ENCODE measurements at places on chromosomes 1 and 21. TPM values are rescaled to one million over a fixed set of nuclear protein-coding genes. Genes with fewer than 3 reads are reported as not detected.
A peak's percentile ranks its signal among the peaks of the same experiment; 100 is the strongest.

The LRRC38 gene
- total RNA-seq: not detected

The OR14C36 gene
- total RNA-seq: not detected

The AMY1B gene
- 6.8 TPM for total RNA-seq

The IL23R gene
- 0.79 TPM for total RNA-seq

The CRNN gene
- total RNA-seq: not detected

DNA sequence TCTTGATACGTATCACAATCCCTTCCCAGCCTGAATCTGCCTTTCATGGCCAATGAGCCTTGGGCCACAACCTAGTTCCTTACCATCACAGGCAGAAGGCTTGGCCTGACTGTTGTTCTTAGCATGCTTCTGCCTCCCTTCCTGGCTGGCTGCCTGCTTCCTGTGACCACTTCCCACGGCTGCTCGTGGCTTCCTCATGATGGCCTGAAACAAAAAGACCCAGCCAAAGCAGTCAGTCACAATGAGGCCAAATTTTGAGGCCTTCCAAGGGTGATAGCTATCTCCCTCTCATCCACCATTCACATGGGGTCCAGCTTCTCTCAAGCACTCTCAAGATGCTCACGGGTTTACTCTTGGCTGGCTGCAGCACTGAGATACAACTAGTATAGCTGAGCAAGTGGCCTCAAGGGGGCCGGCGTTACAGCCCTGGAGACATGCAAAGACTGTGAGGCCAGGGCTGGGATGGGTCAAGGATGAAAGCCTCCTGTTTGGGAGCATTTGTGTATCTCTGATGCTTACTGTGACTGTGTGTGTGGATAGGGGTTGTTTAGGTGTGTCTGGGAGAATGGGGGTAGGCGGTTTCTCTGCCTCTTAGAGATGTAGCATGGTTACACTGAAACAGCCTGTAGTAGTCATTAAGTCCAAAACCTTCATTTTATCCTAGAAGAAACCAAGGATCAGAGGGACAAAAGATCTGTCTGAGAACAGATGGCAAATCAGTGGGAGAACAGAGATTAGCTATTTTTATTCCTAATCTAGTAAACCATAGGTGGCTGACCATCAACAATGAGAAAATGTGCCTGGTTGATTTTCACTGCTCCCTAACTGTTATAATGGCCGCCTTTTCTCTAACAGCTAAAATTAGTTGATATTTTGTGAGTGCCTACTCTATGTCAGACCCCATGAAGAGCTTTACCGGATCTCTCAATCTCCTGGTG lies 5.4 kb upstream of the TOE1 start:
- H3K27me3 ChIP-seq: no peaks in the 10 kb centered on the region
- H3K27ac ChIP-seq: no peak overlapping the region
- H3K36me3 ChIP-seq: peaks cover 35% of the 10 kb centered on the region
- DNase-seq: no peak
- H3K4me1 ChIP-seq: peaks cover 7% of the 10 kb centered on the region
- no peak overlapping the region for H3K4me3 ChIP-seq

DNA sequence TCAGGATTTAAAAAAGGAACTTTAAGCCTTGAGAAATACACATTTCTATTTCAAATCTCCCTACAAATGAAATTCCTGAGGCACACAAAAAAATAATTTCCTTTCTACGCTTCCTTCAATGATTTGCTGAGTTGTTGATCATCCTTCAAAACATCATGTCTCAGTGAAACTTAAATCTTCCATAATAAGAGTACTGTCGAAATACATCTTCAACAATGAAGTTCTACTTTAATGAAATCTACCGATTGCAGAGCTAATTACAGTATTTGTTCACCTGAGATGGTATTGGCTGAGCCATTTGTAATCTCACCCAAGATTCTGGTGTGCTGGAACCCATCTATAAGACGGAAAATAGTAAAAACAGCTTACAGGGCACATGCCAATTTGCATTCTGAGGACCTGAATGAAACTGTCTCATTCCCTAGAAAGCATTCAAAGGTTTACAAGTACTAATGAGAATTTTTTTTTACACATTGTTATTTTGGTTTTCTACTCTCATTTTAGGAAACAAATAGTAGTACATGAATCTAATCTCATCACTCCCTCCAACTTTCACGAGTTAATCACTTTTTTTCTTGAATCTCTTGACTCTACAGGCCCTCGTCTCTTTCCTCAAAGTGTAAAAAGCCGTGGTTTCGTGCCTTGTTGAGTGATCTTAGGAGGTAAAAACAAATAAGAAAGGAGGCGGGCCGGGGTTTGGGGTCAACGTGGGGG lies 1.1 kb downstream of the CHML start:
- H3K4me1 ChIP-seq: peaks cover 12% of the 10 kb centered on the region
- no peak for DNase-seq
- H3K27me3 ChIP-seq: no peaks in the 10 kb centered on the region
- H3K4me3 ChIP-seq: peak overlapping the region; percentile 77
- H3K27ac ChIP-seq: peak overlapping the region; percentile 87
- H3K36me3 ChIP-seq: no peaks in the 10 kb centered on the region

- H3K27me3 ChIP-seq: no peaks in the 10 kb centered on the region
- no peak for DNase-seq
- H3K36me3 ChIP-seq: peaks cover 43% of the 10 kb centered on the region
- H3K4me3 ChIP-seq: no peak overlapping the region
- no peak overlapping the region for H3K27ac ChIP-seq
- H3K4me1 ChIP-seq: no peaks in the 10 kb centered on the region
Observed at GRCh38 chr1:39003794-39004193, 12.7 kb downstream of the AKIRIN1 start.

GRCh38 chr1:85344256-85344694 lies 67.8 kb upstream of the BCL10 start:
- H3K27ac ChIP-seq: no peak overlapping the region
- H3K36me3 ChIP-seq: no peaks in the 10 kb centered on the region
- H3K27me3 ChIP-seq: no peaks in the 10 kb centered on the region
- no peak for DNase-seq
- no peak overlapping the region for H3K4me3 ChIP-seq
- H3K4me1 ChIP-seq: no peaks in the 10 kb centered on the region

- peak; percentile 26 for DNase-seq
- no peaks in the 10 kb centered on the region for H3K4me1 ChIP-seq
- H3K27ac ChIP-seq: no peak overlapping the region
- no peak overlapping the region for H3K4me3 ChIP-seq
Observed at GRCh38 chr1:181366910-181367309, 116.4 kb upstream of the CACNA1E start.

- DNase-seq: peak; percentile 79
- no peaks in the 10 kb centered on the region for H3K36me3 ChIP-seq
- no peaks in the 10 kb centered on the region for H3K27me3 ChIP-seq
- no peak overlapping the region for H3K4me3 ChIP-seq
Observed at GRCh38 chr1:228989992-228990827, 254.9 kb downstream of the RHOU start.

GRCh38 chr1:248841702-248842395 lies 3.8 kb downstream of the ZNF672 start:
- peaks cover 23% of the 10 kb centered on the region for H3K36me3 ChIP-seq
- no peak for DNase-seq
- H3K27ac ChIP-seq: peak overlapping the region; percentile 52
- peaks cover 48% of the 10 kb centered on the region for H3K4me1 ChIP-seq

DNA sequence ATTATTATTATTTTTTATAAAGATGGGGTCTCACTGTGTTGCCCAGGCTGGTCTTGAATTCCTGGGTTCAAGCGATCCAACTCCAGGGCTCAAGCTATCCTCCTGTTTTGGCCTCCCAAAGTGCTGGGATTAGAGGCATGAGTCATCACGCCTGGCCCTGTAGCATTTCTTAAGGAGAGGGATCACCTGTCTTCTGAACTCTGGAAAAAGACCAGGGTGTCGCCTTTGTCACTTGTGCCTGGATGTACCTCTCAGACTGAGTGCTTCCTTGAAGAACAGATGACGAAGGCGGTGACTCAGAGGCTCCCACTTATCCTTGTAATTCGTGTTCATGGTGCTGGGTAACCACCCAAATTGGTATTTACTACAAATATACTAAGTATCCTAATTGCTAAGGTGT lies 2.4 kb upstream of the CGN start:
- H3K27me3 ChIP-seq: no peaks in the 10 kb centered on the region
- peak; percentile 90 for DNase-seq
- no peak overlapping the region for H3K4me3 ChIP-seq
- no peaks in the 10 kb centered on the region for H3K36me3 ChIP-seq

- H3K36me3 ChIP-seq: peaks cover 12% of the 10 kb centered on the region
- H3K27ac ChIP-seq: no peak overlapping the region
- no peaks in the 10 kb centered on the region for H3K27me3 ChIP-seq
- DNase-seq: no peak
- H3K4me3 ChIP-seq: no peak overlapping the region
Observed at GRCh38 chr1:177945943-177946650, 23.8 kb downstream of the SEC16B start.

- H3K27ac ChIP-seq: peak overlapping the region; percentile 78
- peaks cover 52% of the 10 kb centered on the region for H3K36me3 ChIP-seq
- H3K4me3 ChIP-seq: no peak overlapping the region
Observed at GRCh38 chr21:43739621-43740435, 20.9 kb downstream of the PDXK start.

GRCh38 chr1:241648159-241648558 lies 3.9 kb upstream of the WDR64 start:
- no peaks in the 10 kb centered on the region for H3K36me3 ChIP-seq
- no peaks in the 10 kb centered on the region for H3K27me3 ChIP-seq
- DNase-seq: no peak
- H3K27ac ChIP-seq: no peak overlapping the region
- H3K4me3 ChIP-seq: no peak overlapping the region

DNA sequence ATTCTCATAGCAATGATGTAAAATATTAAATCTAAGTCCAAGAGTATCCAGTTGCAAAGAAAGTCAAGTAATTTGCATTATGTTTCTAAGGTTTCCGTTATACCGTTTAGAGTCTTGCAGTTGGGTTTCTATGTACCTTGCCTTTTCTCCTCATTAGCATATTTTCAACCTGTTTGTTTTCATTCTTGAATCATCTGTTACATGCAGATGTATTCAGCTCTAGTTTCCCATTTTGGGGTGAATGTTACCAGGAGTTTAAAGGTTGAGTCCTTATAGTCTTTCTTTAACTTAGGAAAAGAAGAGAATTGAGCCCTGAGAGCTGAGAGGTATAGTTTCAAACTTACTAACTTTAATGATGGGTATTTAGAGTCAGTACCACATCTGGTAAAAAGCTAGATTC lies 139.9 kb downstream of the NFIA start:
- H3K27ac ChIP-seq: no peak overlapping the region
- H3K27me3 ChIP-seq: no peaks in the 10 kb centered on the region
- H3K4me3 ChIP-seq: no peak overlapping the region
- no peak for DNase-seq

GRCh38 chr1:218377143-218377660 lies 32.1 kb downstream of the TGFB2 start:
- no peak for DNase-seq
- H3K36me3 ChIP-seq: no peaks in the 10 kb centered on the region
- H3K27ac ChIP-seq: no peak overlapping the region
- peaks cover 25% of the 10 kb centered on the region for H3K4me1 ChIP-seq
- H3K27me3 ChIP-seq: no peaks in the 10 kb centered on the region

DNA sequence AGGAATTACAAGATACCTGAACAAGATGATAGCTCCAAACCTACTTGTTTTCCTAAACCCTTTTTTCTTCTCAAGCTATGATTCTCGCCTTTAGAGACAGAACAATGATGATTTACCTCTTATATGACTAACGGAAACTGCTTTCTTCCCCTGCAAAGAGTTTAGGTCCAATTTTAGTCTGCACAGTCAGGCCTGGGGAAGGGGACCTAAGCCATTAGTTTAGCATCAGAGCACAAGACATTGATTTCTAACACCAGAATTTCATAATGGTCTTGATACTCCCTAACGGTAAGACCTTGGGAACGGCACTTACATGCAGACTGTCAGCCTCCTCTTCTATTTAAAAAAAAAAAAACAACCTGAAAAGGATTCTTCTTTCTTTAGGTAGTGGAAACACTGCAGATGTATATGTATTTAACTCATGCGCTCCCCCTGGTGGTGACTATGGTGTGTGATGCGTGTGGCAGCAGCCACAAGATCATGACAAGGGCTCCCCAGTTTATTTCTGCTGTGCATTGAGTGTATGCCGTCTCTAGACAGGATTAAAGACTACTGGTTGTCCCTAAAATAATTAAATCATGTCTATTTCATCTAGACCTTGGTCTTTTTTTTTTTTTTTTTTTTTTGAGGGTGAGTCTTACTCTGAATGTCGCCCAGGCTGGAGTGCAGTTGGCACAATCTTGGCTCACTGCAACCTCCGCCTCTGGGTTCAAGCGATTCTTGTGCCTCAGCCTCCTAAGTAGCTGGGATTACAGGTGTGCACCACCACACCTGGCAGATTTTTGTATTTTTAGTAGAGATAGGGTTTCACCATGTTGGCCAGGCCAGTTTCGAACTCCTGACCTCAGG lies 37.3 kb upstream of the TMEM222 start:
- H3K27me3 ChIP-seq: no peaks in the 10 kb centered on the region
- H3K27ac ChIP-seq: no peak overlapping the region
- no peak overlapping the region for H3K4me3 ChIP-seq
- H3K36me3 ChIP-seq: peaks cover 9% of the 10 kb centered on the region
- no peaks in the 10 kb centered on the region for H3K4me1 ChIP-seq

GRCh38 chr1:21966247-21967000 lies 10.4 kb upstream of the CELA3B start:
- DNase-seq: no peak
- no peaks in the 10 kb centered on the region for H3K27me3 ChIP-seq
- H3K36me3 ChIP-seq: no peaks in the 10 kb centered on the region

DNA sequence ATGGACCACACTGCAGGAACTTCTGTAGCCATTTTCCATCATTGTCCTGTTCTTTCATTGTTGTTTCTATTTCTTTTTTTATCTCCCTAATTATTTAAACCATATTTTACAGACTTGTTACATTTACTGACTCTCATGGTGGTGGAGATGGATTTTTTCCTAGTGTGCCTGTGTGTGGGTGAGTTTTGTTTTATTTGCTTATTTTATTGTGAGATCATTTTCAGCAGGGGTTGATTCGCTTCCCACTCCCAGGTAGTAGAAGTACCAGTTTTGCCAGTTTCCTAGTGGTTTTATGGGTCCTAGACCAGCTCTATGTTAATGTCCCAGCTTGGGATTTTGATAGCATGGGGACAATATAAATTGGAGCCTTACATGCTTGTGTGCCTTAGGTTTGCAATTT lies 80.0 kb upstream of the BACH1 start:
- no peak overlapping the region for H3K27ac ChIP-seq
- H3K27me3 ChIP-seq: no peaks in the 10 kb centered on the region
- no peaks in the 10 kb centered on the region for H3K4me1 ChIP-seq
- H3K36me3 ChIP-seq: no peaks in the 10 kb centered on the region
- no peak overlapping the region for H3K4me3 ChIP-seq

GRCh38 chr1:67792741-67793458 lies 40.4 kb downstream of the GNG12 start:
- peak overlapping the region; percentile 15 for H3K27ac ChIP-seq
- peaks cover 4% of the 10 kb centered on the region for H3K4me1 ChIP-seq
- H3K4me3 ChIP-seq: no peak overlapping the region
- no peaks in the 10 kb centered on the region for H3K27me3 ChIP-seq

Measured in upper lobe of left lung (tissue), 6 donors.